AG08395 (cell line): ENCODE measurements at places on chromosomes 7 and 10.

DNA sequence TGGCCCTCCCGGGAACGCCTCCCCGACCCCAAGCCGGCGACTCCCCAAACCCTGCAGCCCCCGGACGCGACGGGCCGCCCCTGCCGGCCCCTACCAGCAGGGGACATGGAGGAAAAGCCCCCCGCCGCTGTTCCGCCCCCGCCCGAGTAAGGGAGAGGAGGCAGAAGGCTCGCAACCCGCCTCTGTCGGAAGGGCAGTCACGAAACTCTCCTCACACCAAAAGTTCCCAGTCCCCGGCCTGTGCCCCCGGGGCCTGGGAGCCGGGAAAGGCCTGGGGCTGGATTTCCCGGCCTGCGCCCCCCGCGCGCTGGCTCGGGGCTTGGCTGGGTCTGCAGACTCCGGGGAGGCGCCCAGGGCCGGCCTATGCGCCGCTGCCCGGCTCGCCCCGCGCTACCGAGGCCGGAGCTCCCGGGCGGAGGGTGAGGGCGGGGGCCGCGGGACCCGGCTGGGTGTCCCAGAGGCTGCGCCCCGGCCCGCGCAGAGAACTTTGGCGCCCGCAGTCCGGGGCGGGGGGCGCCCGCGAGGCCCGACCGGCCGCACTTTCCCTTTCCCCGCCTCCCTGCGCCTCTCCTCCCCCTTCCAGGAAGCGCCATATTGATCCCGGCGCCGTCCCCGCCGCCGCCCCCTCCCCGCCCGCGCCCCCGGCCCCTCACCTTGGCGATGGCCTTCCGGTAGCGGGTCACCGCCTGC, 728 bp downstream of the PARD3 start:
- peak; percentile 35 for DNase-seq

GRCh38 chr10:14409247-14409646, 78.5 kb upstream of the FRMD4A start:
- DNase-seq, result no peak

DNA sequence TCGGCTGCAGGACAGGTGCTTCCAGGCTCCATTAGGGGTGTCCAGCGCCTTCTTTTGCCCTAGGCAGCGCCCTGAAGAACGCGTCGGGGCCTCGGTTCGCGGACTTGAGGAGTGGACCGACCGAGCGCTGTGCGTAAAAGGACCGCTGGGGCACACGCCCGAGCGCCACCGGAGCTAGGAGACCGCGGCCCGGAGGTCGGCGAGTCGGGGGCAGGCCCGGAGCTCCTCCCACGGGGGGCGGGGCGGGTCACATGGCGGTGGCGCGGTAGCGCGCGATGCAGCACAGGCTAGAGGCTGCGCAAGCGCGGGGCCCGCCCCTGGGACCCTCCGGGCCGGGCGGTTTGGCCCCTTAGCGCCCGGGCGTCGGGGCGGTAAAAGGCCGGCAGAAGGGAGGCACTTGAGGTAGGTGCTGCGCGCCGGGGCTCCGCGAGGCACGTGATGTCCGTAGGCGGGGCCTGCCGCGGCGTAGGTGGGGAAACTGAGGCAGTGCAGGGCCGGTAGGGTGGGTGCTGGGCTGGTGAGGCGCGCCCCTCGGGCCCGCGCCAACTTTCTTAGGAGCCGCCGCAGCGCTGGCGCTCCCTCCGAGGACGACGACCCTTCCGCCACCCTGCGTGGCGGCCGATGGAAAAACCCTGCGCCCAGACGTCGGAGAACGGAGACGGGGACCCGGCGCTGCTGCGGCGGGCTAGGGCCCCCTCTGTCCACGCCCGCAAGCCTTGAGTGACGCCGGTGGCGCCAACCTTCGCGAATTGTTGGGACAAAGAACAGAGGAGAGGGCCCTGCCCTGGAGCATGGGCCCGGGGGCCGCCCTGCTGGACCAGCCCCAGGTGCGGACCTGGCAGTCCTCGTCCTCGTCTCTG, at the start of gene PRXL2A:
TSS of gene PRXL2A (plus strand) at position 310 of the 860 bp plus-strand sequence. CDS start 11,917 bp downstream, outside the sequence.
- DNase-seq, result peak; percentile 11

GRCh38 chr10:80187465-80188409, 17.6 kb downstream of the ANXA11 start:
- no peak for DNase-seq

DNA sequence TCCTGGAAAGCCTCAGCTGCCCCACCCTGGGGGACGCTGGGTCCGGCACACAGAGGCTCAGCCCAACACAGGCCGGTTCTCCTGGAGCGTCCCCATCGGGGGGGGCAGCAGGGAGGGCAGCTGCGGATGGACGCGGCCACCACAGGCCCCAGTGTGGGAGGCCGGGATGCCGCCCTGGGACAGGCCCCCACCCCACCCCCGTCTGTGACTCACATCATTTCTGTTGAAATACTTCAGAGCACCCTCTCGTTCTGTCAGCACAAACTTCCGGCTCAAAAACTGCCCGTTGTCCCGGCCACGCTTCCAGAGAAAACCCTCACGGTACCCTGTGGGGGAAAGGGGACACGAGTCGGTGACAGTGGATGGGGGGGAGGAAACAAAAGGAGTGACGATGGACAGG, 28.5 kb downstream of the GET4 start:
- peak; percentile 42 for DNase-seq

GRCh38 chr7:82745117-82745516, 301.5 kb upstream of the CACNA2D1 start:
- DNase-seq, result peak; percentile 45

DNA sequence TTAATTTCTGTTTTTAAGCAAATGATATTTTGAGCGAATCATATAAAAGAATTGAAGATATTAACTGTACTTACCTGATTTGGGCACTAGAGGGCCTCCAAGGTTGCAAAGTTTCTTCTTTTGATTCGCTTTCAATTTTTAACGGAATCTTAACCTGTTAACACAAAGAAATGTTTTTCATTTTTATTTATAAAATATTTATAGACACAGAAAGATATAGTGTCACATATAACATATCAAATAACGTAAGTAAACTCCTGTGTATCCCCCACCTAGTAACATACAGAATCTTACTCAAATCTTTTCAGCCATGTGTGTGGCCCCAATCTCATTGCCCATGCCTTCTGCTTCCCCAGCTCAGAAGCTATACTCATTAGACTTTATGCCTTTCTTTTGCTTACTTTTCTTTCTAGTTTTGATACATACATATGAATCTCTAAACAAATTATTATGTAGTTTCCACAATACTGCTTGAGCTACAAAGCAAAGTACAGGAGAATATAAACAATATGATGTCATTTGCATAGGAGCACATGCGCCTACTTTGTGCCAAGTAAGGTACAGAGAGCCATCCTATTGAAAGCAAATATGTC, 49.5 kb upstream of the ZPBP start:
- DNase-seq, result peak; percentile 13

GRCh38 chr10:33039181-33039580, 81.2 kb upstream of the ITGB1 start:
- no peak for DNase-seq

DNA sequence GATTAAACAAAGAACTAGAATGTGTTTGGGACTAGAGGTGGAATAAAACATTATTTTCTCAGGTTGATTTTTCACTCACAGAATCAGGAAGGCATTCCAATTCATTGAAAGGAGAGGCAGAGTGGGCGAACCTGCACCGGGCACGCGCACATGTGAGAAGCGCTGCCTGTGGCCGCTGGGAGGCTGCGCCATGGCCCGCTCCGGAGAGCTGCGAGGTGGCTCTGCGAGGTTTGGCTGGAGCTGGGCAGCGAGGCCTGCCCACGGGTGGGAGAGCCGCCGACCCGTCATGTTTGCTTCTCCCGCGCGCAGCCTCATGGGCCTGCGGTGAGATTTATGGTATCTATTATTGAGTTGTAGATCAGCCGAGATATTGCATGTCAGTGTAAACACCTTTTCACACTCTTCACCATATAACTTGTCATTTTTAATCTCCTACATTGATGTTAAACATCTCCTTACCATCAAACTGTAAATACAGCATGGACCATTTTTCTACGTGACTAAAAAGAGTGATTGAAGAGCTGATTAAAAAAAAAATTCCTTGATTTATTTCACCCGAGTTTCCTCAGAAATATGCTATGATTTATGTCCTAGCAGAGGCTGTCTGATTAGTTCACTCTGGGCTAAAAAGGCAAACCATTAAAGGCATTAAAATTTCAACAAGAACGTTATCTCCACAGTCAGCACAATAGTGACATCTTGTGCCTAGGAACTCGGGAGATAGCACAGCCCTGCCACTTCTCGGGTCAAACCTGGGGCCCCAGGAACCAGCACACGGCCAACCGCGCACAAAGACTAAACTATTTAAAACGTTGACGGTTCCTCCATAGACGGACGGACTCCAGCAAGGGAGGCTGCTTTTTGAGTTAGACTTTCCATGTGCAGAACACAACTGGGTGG, 96.6 kb upstream of the RNF32 start:
- no peak for DNase-seq

- no peak for DNase-seq
These were observed 350.5 kb downstream of the PARD3 start for GRCh38 chr10:34464591-34464990.

DNA sequence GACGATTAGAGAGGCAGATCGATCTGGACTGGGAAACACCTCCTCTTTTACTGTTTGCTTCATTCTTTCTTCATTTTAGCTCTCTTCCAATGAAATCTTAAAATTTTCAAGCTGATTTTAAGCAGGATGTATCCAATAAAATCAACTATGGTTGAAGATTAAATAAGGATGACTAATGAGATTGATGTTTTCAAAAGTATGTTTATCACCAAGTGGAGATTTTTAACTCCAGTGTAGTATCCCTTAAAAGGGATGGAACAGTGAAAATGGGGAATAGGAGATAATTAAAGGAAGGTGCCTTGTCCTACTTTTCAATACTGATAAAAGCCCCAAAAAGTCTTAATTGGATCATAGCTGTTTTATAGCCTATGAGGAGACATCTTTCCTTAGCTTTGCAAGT, 11.6 kb upstream of the LIPF start:
- DNase-seq, result peak; percentile 15

DNA sequence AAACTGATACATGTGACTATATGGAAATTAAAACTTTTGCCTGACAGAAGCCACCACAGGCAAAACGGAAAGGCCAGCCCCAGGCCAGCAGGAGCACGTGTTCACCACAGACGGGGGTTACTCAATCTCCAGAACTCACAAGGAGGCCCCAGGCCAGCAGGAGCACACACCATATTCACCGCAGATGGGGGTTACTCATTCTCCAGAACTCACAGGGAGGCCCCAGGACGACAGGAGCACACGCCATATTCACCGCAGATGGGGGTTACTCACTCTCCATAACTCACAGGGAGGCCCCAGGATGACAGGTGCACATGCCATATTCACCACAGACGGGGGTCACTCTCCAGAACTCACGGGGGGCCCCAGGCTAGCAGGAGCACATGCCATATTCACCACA, 61.5 kb downstream of the NKX6-2 start:
- peak; percentile 95 for DNase-seq

DNA sequence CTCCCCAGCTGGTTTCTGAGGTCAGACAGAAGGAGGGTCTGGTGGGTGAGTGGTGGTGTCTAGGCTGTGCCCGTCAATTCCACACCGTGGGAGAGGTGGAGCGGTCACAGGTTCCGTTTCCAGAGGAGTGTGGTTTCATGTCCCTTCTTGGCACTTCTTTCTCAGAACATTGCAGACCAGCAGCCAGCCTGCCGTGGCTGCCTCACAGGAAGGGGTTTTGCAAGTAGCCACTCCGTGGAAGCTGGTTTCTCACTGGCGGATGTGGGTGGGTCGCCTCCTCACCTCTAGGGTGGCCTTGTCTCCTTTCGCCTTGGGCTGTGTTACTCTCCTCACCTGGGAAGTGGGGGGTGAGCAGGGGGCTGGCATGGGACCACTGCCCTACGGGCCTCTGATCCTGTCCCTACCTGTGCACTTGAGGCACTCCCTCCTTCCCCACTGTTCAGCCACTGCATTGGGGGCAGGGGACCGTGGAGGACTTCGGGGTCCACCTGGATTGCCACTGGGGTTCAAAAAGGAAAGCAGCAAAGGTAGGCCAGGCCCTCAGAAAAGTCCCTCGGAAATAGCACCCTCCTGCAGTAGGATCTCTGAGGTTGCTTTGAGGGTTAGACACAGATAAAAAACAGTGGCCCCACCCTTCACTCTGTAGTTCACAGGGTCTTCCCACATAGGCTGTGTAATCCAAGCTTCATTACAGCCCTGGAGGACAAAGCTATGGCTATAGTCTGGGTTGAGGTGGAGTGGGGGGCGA, 33.9 kb downstream of the TSPAN14 start:
- DNase-seq, result no peak

DNA sequence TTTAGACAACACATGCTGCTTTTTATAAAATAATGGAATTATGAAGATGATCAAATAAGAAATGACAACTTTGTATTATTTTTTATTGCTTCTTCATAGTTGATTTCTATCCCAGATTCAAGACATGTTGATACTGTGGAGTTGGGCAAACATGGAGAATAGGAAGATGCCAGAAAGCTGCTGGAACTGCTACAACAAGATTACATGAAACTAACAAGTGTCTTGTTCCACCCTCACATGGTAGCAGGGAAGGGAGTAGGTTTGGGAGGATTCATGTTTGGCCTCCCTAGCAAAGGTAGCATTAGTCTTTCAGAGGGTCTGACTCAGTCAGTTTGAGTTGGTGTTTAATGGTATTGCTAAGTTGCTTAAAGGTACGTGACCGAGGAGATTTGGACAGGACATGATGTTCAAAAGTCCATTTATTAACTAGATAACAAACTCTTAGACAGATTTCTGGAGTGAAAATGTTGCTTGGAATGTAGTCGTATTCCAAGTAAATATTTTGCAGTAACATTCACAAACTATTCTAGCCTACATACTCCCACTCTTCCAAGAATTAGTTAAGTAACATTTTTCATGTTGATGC, 33.1 kb downstream of the PRR15 start:
- DNase-seq, result no peak

DNA sequence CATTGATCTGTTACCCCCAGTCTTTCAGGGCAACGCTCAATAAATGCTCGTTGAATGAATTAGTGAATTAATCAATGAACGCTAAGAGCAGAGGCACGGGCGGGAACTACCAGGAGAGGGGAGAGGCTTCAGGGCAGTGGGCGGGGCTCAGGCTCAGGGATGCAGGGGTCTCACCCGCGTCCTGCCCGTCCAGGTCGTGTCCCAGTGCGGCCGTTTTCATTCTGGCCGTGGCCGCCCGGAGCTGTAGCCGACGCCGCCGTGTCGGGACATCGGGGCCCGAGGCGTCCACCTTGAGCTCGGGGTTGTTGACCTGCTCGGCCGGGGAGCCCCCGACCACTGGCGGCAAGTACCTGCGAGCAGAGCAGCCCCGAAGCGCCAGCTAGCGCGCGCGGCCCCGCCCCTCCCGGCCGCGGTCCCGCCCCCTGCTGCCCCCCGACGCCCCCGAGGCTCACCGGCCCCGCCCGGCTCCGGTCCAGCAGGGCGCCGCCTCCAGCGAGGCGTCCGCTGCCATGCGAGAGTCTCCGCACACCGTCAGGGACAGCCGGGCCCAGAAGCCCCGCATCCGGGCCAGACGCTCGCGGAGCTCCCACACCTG, 2.8 kb upstream of the GAL3ST4 start:
- DNase-seq, result no peak

DNA sequence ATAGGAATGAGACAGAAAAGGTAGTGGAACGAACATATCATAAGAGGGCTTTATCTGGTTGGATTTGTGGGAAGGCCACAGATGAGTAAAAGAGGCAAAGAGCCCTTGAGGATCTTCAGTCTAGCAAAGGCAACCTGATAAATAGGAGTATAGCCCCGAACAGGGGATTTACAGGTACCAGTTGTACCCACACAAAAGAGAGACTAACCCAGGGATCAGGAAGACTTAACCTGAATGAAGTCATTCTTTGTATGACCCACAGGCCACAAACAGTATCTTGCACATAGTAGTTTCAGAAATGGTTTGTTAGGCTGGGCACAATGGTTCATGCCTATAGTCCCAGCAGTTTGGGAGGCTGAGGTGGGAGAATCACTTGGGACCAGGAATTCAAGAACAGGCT, 208.2 kb downstream of the ARHGAP21 start:
- DNase-seq, result no peak
